ENCODE measurements at places on chromosomes 13 and 19.

DNA sequence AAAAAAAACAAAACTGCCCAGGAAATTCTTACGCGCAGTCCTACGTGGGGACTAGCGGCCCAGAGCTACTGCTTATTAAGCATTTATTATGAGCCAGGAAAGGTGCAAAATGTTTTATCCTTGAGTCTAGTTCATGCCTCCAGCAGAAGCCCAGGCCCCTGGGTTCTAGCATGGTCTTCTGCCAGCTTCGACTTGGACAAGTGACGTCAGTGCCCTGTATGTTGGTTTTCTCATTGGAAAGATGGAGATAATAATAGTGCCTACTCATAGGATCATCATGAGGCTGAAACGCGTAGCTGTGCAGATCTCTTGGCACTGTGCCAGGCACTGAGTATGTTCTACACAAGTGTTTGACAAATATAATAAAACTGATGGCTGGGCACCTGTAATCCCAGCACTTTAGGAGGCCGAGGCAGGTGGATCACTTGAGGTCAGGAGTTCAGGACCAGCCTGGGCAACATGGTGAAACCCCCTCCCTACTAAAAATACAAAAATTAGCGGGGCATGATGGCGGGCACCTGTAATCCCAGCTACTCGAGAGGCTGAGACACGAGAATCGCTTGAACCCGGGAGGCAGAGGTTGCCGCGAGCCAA is 12.4 kb upstream of the SULT2B1 start:
- peak; percentile 95 for DNase-seq

DNA sequence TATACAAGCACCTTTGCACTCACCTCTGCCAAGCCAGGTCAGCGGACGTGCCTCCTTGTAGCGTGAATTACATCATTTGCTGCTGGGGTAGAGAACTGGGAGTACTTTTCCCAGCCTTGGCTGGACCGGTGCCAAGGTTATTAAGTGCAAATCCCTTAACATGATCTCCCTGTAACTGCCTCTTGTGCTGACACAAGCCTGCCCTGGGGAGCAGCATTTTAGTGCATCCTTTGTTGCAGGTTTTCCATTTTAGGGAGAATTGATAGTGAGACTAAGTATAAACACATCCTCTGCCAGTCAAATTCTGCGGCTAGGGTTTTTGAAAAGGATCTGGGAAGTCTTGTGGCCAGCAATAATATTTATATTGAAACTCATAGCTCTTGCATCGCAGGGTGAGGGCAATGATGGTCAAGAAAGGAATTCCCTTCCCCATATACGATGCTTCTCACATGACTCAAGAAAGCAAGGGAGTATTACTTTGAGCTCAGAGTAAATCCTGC is 32.7 kb upstream of the DCLK1 start:
- DNase-seq, result peak; percentile 69

GRCh38 chr19:29450306-29450705 is 75.5 kb upstream of the VSTM2B start:
- DNase-seq, result no peak

DNA sequence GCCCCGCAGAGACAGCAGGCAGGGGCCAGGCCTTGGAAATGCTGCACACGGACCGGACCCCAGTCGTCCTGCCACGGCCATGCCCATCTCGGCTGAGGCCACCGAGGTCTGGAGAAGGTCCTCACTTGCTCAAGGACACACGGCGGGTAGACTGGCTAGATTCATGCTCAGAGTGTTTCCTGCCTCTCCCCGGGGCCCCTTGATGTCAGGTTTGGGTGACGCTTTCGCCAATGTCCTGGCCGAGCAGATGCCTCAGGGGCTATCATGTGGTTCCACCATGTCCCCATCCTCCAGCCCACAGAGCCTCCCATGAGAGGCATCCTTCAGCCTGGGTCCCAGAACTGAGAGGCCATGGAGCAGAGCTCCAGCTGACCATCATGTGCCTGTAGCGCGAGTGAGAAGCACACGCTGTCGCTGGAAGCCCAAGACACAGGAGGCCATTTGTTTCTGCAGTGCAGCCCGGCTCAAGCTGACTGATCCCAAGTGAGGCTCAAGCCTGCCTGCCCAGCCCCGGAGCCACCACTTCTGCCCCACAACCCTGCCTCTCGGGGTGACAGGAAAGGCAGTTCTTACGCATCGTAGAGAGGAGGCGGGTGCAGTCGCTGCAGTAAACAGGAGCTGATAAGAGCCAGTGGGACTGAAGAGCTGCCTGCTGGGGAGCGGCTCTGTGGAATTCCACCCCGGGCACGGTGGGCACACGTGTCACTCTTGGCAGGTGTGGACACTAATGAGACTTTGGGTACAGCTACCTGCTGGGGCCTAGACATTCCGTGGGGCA is 53.9 kb upstream of the GAS6 start:
- DNase-seq, result no peak

GRCh38 chr19:30208436-30209060 is 163.6 kb upstream of the ZNF536 start:
- no peak for DNase-seq

DNA sequence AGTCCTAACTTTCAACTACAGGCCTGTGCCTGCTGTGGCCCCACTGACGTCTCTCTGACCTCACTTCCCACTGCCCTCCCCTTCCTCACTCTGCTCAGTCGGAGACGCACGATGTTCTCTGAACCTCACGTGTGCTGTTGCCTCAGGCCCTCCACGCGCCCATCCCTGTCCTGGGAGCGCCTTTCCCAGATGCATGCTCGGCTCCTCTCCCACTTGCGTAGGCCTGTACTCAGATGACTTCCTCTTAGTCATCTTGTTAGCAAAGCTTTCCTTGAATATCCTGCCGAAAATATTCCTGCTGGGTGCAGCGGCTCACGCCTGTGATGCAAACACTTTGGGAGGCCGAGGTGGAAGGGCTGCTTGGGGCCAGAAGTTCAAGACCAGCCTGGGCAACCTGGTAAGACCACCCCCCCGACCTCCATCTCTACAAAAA is 9.3 kb upstream of the SYT5 start:
- no peak for DNase-seq
